ENCODE measurements at places on chromosomes 1 and 21.

DNA sequence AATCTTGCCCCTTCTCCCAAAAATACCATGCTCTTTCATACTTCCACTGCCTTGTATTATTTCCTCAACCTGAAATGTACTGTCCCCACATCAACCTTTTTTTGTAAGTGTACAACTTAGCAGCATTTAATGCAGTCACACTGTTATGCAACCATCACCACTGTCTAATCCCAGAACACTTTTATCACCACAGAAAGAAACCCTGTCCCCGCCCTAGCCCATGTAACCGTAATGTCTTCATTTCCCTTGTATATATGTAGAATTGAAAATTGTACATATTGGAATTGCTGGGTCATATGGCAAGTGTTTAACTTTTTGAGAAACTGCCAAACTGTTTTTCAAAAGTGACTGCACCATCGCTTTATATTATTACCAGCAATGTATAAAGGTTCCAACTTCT lies 37.4 kb downstream of the PTP4A2 start:
- DNase-seq: no peak

- DNase-seq: no peak
Observed at GRCh38 chr1:228988664-228989063, 253.4 kb downstream of the RHOU start.

GRCh38 chr1:222021129-222021528 lies 279.2 kb upstream of the DUSP10 start:
- no peak for DNase-seq

DNA sequence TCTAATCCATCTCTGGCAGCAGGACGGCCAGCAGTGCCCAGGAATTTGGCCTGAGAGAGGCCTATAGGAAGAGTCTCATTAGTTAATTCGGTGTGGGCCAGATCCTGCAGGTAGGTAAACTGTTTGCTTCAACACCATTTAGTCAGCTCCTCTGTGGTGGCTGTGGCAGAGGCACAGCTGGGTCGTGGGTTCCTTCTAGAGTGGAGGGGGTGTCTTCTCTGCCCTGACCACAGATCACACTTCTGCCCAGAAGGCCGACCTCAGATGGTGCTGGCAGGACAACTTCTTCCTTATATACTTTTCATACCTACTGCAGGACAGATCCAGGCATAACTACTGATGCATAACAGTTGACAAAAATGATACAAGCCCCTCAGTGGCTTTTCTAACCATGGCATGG lies 281.4 kb downstream of the RPS6KC1 start:
- no peak for DNase-seq

GRCh38 chr21:16834791-16835190 lies 678.1 kb upstream of the CXADR start:
- DNase-seq: no peak

- DNase-seq: no peak
Observed at GRCh38 chr1:181676269-181676668, 193.0 kb downstream of the CACNA1E start.

- DNase-seq: no peak
Observed at GRCh38 chr21:34528131-34528561, 16.1 kb upstream of the KCNE1 start.

GRCh38 chr1:156096640-156097391 lies 14.6 kb upstream of the MEX3A start:
- DNase-seq: peak; percentile 78

DNA sequence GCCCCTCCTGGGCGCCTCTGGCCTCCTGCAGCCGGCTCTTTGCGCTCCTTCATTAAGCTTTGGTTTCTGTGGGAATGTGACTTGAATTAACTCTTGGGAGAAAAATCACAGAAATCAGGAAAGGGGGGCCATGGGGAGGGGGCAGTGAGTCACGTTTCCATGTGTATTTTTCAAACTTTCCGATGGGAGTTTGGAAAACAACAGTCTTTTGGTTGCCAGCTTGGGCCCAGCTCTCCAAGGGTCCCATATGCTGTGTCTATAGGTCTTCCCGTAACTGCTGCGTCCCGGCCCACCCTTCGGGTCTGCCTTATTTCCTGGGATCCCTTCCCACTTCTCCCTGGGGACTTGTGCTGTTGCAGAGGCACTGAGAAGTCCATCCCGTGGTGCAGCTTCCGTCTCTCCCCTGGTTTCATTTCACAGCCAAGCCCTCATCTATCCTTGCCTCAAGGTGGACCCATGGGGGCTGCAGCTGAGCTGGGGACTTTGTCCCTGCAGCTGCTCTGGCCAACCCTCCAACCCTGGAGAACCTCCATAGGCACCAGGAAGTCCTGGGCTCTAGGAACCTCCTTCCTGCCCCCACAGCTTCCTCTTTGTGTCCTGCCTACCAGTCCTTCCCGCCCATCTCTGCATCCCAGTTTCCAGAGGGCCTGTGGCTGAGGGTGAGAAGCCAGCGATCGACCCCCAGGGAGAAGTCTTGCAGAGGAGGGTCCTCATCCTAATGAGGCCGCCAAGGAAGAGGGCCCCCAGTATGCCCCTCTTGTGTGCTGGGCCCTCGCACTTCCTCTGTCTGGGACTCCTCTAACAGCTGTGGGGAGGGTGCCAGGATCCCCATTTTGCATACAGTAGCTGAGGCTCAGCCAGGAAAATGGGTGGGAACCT lies 11.6 kb upstream of the LMNA start:
- no peak for DNase-seq

GRCh38 chr21:26977746-26978145 lies 10.9 kb upstream of the ADAMTS5 start:
- no peak for DNase-seq

DNA sequence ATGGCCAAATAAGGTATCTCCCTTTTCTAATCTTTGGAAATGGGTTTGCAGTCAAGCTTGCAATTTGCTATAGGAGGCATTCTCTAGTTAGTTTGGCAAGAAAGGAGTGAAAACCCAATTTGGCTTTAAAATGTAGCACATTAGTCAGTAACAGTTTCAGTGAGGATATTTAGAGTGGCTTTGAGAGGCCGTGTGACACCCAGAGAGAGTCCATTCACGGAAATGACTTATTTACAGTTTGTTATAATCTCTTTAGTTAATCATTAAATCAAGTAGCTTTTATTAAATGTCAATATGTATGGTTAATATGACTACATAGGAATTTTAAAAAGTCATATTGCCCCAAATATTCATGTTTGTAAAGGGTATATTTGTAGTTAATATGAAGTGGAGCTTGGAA lies 9.6 kb downstream of the ZBTB18 start:
- DNase-seq: no peak

GRCh38 chr1:153261281-153262069 lies 2.0 kb downstream of the LORICRIN start:
- DNase-seq: peak; percentile 17

GRCh38 chr1:11719313-11720032 lies 16.5 kb upstream of the AGTRAP start:
- peak; percentile 78 for DNase-seq

DNA sequence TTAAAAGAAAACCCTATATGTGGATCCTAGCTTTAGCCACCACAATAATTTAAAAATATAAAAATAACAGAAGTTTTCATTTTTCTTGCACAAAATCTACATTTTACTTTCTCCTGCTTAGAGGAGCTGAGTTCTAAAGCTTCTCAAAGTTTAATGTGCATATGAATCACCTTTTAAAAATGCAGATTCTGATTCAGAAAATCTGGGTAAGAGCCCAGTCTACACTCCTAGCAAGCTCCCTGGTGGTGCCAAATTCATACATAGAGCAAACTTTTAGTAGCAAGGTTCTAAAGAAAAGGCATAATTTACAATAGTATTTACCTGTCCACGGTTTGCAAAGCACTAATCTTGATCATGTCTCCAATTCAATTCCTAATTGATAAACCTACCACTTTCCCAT lies 19.3 kb downstream of the RSBN1 start:
- DNase-seq: no peak

GRCh38 chr1:60510162-60510561 lies 436.6 kb upstream of the C1orf87 start:
- no peak for DNase-seq

- no peak for DNase-seq
Observed at GRCh38 chr1:153922076-153922971, 448 bp downstream of the GATAD2B start.

Measured in stimulated activated naive CD4-positive, alpha-beta T cell (primary cell).